Astrocyte of the hippocampus (primary cell): ENCODE measurements at places on chromosomes 5 and 9.

DNA sequence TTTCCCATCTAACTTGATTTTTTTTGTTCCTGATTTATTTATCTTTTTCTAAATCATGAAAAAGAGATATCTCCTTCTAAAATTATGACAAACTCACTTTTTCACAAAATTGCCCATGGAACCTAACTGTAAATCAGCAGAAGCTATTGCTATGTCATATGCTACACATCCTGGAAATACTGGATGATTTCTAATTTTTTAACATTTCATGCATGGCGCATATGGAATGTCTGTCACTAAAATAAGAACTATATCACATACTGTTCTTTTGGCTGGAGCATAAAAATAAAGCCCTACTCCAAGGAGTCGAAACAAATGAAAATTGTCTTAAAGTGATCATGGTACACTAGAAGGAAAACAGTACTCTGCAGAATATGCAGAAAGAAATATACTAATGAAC, 60.6 kb downstream of the CAMK4 start:
- DNase-seq = no peak

DNA sequence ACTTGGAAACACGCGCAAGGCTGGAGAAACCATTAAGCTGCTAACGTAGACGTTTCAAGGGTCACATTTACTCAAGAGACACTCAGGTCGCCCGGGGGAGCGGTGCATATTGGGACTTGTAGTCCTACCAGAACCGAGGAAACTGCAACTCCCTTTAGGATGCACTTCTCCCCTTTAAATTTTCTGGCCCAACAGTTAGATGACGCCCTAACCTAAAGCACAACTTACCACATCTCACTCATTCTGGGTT, 384 bp upstream of the DMXL1 start:
- no peak for DNase-seq

GRCh38 chr5:172438319-172438668, 16.0 kb downstream of the SH3PXD2B start:
- DNase-seq = no peak

DNA sequence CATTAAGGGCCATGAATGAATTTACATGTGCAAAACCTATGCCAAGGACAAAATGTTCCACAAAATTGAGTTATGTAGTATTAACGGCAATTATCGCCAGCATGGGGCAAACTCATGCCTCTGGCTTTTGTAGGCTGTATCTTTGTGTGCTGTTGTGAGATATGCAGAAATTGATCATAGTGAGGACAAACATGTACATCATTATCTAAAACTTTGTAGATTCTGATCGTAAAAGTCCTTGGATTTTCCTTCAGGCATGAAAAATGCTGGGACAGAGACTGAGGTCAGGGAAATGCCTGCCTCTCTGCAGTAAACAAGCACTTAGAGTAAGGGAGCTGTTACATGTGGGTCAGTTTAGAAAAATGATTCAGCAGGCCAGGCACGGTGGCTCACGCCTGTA, 5.9 kb upstream of the TXNDC8 start:
- DNase-seq = no peak

DNA sequence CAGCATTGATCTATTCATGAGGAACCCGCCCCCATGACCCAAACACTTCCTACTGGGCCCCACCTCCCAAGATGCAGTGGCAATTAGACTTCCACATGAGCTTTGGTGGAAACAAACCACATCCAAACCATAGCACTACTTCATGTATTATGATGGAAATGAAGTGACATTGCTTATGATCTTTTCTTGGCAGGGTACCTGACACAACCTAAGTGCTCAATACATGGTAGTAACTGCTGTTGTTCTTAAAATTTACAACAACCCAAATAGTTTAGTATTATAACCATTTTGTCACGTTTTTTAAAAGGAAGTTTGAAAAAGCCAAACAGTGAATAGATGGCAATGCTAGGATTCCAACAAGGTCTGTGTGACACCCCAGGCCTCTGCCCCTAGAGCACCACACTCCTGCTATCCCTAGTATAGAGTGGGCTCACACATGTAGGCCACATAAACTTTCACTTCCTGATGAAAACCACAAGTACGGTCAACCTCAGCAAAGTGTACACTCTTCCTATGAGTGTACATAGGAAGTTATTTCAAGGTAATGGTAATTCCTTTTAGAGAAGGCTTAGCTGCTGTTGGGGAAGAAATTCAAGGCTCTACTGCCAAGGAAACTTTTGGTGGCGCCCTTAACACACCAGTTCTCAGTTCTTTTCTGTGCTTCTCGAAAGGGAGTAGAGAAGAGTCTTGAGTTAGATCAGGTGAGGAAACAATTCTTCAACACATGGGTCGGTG, 97.6 kb downstream of the ARSB start:
- no peak for DNase-seq

DNA sequence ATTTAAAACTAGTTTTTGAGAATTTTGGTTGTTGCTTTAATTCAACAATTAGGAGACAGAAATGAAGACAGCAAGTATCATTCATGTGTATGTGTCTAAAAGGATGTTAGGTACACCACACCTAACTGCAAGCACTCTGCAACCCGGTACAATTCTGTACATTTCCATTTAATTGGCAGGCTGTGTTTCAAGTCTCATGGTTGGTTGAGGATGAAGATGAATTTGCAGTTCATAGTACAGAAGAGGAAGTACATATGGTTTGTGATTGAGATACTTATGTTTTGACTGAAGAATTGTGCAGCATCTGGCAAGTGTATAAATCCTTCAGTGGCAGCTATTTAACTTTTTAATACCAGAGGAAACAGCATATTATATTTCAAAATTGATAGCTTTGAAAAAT, 628.7 kb upstream of the ZNF608 start:
- DNase-seq = no peak

- peak; percentile 60 for DNase-seq
These were observed 64.3 kb downstream of the GOLM1 start for GRCh38 chr9:86034863-86035734.
